NCI-H2029 treated with DMSO at 0.1 percent for 48 hours (cell line): ENCODE measurements at places on chromosomes 3 and 15.

GRCh38 chr15:88012233-88012632 is 244.3 kb downstream of the NTRK3 start:
- DNase-seq, result no peak

GRCh38 chr3:30282154-30282696 is 324.2 kb upstream of the TGFBR2 start:
- no peak for DNase-seq

- no peak for DNase-seq
Measured at GRCh38 chr15:92663250-92663951, 7.8 kb upstream of the FAM174B start.

DNA sequence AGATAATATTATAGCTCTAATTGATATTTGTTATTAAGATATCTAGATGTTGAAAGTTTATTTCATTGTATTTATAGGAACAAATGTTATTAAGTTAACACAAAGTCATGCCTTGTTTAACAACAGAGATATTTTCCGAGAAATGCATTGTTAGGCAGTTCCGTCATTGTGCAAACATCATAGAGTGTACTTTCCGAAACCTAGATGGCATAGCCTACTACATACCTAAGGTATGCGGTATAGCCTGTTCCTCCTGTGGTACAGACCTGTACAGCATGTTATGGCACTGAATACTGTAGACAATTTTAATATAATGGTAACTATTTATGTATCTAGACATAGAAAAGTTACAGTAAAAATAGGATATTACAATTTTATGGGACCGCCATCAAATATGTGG is 114.3 kb downstream of the NAALADL2 start:
- no peak for DNase-seq

DNA sequence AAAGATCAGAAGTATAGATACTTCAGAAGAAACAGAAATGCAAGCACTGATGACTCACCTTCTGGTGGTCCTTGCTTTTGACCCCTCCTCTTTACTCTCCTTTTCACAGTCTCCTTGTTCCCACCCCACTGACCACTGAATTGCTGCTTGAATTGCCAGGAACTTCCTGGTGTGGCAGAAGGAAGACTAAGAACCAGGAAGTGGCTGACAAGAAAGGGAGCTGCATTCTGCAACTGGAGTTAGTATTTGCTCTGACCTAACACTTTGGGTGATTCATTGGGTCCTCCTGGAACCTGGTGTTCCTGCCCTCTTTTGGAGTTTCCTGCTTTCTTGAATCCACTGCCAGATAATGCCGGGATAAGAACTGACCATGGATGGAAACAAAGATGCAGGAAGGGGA is 23.0 kb downstream of the KY start:
- no peak for DNase-seq

GRCh38 chr15:31202953-31203352 is 101.4 kb upstream of the TRPM1 start:
- no peak for DNase-seq

GRCh38 chr3:143134471-143134870 is 14.9 kb downstream of the CHST2 start:
- peak; percentile 55 for DNase-seq

DNA sequence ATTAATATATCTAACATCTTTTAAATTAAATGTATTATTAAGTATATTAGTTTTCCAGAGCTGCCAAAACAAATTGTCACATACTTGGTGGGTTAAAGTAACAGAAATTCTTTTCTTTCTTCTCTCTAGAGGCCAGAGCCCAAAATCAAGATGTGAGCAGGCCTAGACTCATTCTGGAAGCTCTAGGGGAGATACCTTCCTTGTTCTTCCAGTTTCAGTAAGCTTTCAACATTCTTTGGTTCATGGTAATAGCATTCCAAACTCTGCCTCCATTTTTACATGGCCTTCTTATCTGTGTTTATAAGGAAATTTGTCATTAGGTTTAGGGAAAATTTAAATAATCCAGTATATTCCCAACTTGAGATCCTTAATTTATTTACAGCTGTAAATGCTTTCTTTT is 1054.6 kb upstream of the GBE1 start:
- no peak for DNase-seq

DNA sequence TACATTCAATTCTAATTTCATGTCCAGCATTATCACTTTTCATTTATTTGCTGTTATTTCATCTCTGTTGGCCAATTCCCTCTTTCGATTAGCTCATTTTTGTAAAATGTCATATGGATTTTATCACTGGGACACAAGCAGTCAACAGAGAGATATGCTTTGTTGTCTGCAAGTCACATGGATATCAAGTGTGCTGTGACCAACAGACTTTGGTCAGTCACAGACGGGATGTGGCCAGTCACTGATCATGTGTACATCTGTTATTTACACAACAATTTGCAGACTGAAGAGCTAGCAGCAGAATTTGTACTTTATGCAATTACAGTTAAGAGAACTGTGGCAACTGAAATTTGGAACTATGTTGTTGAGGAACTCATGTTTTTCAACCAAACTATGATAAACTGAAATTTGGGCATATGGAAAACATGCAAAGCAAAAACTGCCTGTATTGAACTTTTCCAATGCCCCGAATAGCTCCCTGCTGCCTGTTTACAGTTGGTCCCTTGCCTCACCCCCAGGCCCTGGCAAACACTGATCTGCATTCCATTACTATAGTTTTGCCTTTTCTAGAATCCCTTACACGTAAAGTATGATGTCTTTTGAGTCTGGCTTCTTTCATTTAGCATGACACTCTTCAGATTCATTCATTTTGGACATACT is 104.4 kb downstream of the RPL22L1 start:
- DNase-seq, result no peak

GRCh38 chr3:48899273-48899672 is 591 bp upstream of the SLC25A20 start:
- no peak for DNase-seq

DNA sequence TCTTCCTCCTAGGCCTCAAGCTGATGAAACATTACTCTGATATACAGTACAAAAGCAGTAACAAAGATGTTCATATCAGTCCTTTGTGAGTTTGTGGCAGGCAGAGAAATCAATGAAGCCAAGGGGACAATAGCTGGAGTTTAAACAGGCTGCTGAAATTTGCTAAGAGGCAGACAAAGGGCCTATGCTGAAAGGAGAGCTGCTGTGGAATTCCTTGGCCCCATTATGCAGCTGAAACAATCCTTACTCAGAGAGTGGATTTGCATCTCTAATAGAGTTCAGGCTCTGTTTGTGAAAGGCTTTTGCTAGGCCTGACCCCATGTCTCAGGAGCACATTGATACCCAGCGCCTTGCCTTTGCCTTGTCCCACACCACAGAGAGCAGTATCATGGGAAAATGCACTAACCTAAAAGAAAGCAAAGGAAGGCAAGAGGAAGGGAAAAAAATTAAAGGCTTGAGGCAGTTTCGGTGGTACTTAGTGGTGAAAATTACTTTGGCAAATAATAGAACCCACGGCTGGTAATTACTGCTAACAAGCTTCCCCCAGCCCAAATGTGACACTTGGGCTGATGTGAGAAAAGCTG is 195.0 kb upstream of the EPHA3 start:
- DNase-seq, result no peak

DNA sequence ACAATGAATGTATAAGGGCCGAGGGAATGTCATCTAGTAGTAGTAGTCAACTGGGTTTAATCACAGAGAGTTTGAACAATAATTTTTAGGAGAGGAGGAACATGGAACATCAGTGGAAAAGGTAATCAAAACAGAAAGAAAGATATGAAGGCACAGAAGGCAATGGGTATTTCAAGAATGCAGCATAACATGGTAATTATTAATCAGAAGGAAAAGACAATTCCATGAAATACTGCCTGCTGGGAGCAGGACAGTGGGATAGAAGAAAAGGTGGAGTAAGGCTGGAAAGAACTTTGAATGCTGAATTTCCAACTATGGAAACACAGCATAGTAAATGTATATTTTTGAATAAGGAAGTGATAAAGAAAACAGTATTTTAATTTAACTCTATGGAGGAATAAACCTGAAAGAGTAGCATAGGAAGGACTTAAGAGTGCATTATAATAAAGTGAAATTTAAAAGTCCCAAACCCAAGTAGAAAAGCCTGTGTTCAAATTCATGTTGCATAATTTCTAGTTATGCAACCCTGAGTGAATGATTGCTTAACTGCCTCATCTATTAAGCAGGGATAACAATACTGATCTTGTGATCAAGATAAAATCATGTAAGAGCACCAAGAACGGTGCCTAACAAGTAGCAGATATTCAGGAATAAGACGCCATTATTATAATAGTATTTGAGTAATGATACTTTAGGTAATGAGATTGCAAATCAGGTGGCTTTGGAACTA is 357.7 kb downstream of the TBC1D5 start:
- no peak for DNase-seq

DNA sequence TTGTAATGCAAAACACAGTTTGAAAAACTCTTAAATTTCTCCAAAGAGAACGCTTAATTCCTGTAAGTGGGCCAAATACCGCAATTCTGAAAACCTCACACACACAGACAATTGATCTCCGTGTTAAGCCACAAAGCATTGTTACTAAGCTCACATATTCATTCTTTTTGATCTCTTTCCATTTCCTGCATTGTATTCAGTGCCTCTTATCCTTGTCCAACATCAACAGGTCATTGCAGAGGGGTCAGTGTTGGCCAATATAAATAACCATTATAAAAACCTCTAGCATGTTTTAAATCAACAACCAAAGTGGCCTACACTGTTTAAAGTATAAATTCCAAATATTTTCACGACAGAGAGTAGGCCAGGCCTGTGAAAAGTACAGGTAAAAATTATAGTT is 171.1 kb downstream of the PDZRN3 start:
- no peak for DNase-seq

- no peak for DNase-seq
Measured at GRCh38 chr15:52103217-52104207, 9.1 kb downstream of the BCL2L10 start.

GRCh38 chr3:188433521-188434150 is 279.7 kb downstream of the LPP start:
- no peak for DNase-seq

DNA sequence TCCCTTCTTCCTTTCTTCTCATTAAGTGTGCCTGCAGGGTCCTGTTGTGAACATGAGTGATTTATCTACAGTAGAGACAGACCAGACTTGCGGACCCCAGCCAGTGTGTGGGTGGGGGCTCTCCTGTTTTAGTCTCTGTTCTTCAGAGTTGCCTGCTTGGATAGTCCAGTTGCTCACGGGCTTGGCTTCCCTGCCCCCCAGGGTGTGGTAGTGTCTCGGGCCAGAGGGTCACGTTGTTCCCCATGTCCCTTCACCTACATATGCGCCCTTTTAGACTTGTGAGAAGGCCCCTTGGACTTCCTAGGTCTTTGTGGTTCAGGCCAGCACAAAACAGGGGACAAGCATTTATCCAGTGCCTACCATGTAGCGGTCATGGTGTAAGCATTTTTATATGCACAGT is 85.8 kb downstream of the AAGAB start:
- DNase-seq, result no peak

DNA sequence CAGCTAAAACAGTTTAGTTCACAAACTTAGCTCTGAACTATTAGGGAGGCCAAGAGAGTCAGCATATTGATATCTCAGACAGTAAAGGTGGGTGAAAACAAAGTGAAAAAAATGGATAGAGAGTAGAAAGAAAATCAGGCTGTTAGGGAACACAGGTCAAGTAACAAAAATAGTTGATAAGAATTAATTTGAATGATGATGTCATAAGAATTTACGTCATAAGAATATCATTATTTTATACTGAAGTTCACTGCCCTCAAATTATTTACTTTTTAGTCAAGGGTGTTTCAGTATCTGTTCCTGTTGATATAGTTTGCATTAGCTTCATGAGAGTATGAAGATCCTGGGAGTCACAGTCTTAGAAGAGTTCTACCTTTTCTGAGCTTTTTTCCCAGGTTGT is 1134.6 kb downstream of the SI start:
- no peak for DNase-seq

DNA sequence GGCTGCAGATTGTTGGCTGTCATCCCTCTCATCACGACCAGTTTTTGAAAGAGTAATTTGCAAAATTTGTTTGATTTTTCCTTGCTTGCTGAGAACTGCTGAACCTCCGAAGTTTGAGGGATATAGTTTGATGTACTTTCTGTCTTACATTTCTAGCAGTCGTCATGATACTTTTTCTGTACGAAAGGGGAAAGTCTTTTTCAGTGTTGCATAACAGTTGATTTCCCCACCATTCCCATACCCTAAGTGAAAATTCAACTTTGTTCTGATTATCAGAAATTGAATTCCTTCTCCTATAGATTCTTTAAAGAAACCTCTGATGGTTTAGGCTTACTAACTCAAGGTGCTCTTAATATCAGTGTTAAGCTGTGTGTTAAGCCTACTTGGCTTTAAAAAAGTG is 1.6 kb downstream of the PDE8A start:
- DNase-seq, result no peak

- no peak for DNase-seq
Measured at GRCh38 chr3:4006288-4006687, 207.1 kb downstream of the LRRN1 start.

GRCh38 chr15:93476491-93477177 is 387.6 kb upstream of the RGMA start:
- no peak for DNase-seq

- DNase-seq, result no peak
Measured at GRCh38 chr3:44160818-44161217, 80.9 kb upstream of the TOPAZ1 start.

DNA sequence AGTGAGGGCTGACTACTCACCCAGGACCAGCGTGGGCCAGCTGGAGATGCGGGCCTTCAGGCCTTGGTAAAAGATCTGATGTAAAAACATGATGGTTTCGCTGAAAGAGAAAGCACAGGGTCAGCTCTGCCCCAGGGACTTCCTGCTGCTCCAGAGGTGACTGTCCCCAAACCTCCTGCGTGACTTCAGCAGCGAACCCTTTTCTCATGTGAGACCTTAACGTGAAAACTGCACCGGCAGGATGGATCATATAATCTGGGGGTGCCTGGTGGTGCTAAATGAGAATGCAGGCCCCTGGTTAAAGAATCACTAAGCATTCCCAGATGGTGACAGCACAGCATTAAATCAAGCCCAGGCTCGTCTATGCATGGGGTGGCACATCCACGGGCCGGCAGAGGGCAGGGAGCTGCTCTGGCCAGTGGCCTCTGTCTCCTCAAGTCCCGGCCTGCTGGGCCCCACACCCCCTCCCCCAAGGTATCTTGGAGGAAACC is 55.4 kb downstream of the RASGRF1 start:
- DNase-seq, result no peak

DNA sequence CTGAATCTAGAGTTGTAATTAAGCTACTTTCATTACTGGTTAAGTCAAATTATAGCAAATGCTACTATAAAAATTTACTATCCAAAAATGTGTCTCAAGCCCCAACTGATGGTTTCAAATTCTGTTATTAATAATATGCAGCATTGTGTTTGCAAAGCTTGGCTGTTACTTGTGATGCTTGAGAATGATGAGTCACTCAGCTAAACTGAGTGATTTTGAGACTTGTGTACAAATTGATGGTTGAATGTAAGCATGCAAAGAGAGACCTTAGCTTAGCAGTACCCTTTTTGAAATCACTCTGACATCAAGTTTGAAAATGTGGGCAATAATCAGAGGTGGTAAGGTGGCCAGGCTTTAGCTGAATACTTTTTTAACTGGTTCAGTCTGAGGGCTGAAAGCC is 27.6 kb downstream of the OPA1 start:
- no peak for DNase-seq

- peak; percentile 63 for DNase-seq
Measured at GRCh38 chr3:111668888-111669488, 73.8 kb upstream of the ZBED2 start.

GRCh38 chr3:47057212-47057671 is 77.8 kb downstream of the NBEAL2 start:
- no peak for DNase-seq

GRCh38 chr3:189289251-189289650 is 117.5 kb downstream of the TPRG1 start:
- no peak for DNase-seq

- peak; percentile 11 for DNase-seq
Measured at GRCh38 chr15:42581272-42581730, 5.9 kb downstream of the STARD9 start.

GRCh38 chr15:45548753-45549520 is 26.4 kb upstream of the SLC30A4 start:
- peak; percentile 45 for DNase-seq
